ENCODE measurements at places on chromosomes 1 and 21.
A peak's percentile ranks its signal among the peaks of the same experiment; 100 is the strongest.

DNA sequence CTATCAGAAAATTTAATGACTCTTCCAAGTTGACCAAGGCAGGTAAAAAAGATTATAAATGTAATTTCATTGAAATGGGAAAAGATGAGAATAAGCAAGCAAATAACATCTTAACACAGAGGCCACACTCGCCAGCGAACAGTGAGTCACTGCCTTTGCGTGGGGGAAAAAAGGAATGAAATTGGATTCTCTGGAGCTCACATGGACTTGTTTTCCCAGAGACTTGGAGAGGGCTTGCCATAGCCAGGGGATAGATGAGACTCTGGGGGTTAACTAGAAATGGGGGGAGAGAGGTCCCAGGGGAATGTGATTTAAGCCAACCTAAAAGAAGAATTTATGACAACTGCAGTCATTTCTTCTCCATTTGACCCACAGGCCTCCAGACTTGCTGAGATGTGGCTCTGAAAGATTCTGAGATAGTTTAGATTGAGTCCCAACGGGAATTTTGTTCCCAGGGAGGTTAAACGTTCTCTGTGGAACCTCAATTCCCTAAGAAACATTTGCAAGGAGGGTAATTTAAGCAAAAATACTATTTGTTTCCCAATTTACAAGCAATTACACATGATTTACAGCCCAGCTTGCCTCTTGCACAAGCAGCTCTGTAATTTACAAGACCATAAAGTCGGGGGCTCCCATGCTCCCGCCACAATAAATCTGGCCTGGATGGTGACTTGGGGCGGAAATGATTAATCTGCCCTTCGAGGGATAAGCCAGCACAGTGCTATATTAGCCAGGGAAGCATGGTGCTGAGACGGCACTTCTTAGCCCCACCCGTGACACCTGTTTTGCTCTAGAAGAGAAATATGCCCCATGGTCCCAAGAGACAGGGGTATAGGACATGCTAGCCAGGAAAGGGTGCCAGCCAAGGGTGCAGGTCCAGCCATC, 68.8 kb downstream of the GRIK3 start:
- no peak for DNase-seq

DNA sequence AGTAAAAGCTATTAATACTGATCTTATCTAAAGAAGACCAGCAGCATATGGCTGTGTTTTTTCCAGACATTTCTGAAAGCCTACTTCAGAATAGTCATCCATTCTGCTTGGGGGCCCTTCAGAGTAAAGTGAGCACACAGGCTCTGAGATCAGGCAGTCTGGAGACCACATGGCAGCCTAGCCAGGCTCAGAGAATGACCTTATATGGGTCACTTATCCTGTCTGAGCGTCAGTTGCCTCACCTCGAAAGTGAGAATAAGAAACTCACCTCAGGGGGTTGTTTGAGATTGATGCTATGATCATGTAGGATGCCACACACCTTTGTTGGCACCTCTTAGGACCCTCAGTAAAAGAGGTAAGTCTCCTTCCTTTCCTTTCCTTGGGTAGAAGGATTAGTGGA, 270.4 kb downstream of the GRIK1 start:
- no peak for DNase-seq

DNA sequence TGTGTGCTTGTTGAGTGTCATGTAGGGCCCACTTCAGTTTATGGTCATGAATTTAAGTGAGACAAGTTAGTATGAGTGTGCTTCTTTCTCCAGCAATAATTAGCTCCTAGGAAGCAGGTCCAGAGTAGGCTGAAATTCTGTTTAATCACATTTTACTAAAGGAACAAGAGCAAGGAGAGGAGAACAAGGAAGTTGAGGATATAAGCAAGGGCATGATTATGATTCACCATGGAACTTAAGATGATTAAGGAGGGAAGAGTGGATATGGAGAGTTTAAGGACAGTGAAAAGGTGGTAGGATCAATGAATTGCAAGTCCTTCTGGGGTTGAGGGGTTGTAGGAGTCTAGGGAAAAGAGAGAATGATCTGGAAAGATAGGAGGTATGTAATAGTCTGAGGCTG, 3.1 kb upstream of the DIPK1A start:
- DNase-seq, result no peak

DNA sequence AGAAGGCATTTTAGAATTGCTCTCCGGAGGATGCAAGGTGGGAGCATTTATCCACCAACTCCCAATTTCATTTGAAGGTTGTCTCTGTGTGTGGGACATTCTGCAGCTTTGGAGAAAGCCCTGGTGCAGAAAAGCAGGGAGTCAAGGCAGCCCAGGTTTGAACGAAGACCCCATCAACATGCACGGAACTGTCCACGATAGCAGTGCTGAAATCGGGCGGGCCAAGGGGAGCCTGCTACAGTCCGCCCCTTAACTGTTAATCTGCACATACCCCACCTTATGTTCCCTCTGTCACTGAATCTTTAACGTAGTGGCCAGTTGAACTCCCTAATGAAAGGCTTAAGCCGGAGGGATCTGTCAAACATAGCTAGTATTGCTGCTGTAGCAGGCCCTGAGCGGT, 68.8 kb upstream of the C1orf174 start:
- DNase-seq, result no peak

- DNase-seq, result no peak
Measured at GRCh38 chr1:232445361-232446106, 184.4 kb downstream of the SIPA1L2 start.

- DNase-seq, result no peak
Measured at GRCh38 chr1:184860985-184861754, 106.5 kb upstream of the EDEM3 start.

GRCh38 chr1:68051475-68051874, 1.0 kb upstream of the DIRAS3 start:
- no peak for DNase-seq

GRCh38 chr1:175129997-175130648, 62.5 kb downstream of the KIAA0040 start:
- DNase-seq, result no peak

DNA sequence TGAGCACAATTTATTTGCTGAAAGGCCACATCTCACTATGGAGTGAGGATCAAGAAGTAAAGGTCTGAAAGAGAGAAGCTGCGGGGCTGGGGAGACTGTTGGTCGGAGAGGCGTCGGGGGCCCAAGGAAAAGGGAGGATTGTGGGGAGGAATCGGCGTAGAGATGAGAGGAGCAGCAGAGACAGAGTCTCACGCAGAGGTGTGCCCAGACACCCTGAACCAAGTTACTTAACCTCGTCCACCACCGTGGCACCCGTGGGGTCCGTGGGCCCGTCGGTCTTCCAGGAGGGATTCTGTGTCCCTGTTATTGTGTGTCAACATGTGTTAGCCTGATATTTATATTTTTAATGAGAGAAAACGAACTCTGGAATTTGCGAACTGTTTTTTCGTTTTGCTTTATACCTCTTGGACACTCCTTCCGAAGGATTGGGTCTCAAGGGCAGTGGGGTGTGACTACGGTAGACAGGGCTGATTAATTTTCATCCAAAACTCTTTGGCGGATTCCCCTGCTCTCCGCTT, 3.8 kb upstream of the NBPF1 start:
- no peak for DNase-seq

GRCh38 chr1:219639876-219640577, 27.1 kb upstream of the ZC3H11B start:
- no peak for DNase-seq

DNA sequence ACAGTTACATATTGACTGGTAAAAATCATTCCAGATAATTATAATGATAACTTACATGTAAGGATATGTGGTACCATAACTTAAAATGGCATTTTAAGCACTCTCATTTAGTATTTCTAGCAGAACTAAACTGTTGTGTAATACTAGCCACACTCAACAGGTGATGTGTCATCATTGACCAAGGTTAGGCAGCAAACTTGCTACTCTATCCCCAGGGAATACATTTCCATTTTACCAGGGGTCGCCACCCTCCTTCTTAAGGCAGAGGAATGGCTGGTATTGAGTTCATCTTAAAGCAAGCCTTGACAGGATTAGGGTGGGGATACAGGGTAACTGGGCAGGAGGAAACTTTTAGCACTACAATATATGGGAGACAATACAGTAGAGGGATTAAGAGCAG, 259.8 kb upstream of the CAMK1G start:
- DNase-seq, result no peak

DNA sequence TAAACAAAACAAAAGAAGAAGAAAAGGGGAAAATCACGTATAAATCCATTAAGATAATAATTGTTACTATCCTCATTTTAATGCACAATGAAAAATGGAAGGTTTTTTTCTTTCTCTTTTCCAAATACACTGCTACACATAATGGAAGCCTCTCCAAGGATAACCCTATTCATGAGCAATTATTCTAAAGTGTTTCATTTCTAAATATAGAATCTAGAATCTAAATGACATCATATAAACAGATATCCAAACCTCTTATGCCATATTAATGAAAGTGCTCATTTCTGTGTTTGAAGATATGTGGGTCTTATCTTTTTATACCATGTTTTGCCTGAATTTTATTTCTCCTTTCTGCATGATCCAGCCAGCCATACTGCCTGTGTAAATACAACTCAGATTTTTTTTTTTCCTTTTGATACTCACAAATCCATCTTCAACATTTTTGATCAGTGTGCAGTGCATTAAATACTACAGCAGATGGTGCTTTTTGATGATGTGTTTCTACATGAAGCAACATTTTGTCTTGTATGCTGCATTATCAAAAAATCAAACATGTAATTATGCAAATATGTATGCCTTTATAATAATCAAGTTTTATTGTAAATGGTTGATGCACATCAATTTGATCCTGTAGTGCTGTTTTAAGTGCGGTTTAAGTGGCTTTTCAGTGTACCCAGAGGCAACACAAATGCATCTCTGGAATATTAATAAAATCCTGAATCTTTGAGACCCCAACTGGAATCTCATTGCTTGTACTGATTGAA, 625.6 kb upstream of the PTBP2 start:
- no peak for DNase-seq

DNA sequence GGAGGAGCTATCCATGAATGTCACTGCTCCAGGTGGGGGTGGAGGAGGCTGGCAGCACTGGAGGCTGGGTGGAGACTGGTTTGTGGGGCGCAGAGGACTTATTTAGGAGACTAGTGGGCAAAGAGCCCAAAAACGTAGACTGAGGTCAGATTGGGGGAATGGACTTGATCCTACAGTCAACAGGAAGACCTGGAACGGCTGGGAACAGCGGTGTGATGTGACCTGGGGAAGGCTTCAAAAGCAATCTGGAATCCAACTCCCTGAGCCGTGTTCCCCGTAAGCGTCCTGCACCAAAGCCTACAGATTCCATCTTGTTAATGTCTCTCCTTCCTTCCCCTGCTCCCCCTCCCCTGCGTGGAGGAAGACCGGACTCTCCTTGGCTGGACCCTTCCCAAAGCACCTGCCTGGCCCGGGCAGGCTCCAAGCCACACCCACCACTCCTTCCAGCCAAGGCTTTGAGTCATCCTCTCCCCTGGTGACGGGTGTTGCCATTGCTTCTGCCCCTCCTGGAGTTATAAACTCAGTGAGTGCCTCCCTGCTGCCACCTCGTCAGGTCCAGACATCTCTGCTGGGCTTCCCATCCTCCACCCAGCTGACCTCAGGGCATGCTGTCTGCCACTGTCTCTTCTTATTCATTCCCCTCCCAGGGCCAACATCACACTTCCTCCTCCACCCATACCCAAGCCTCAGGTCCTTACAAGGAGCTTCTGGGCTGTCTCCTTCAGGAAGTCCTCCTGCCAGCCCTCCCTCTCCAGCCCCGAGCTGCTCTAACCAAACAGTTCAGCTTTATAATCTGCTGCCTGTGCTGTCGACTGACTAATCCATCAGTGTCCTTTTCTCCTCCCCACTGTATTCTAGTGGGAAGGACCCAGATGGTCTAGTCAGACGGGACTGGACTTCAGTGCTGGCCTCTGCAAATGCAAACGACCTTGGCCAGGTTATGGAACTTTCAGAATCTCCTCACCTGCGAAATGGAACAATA, 1.6 kb upstream of the CLSTN1 start:
- peak; percentile 32 for DNase-seq

DNA sequence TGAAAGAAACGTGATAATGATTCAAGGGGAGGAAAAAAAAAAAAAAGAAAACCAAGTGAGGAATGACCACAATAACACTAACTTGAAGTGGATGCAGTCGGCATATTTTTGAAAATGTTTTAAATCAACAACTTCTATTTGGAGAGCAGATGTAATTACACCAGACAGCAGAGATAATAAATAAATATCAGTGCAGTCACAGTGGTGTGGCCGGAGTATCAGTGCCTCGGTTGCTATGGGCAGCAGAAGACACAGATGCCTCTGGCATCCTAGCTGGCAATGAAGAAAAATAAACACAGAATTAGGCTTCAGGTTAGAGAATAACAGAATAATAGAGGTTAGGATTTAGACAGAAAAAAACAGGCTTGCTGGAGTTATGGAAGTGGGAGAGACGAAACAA, 888.3 kb downstream of the LTN1 start:
- no peak for DNase-seq

All from T-helper 22 cell (primary cell).